ENCODE measurements at places on chromosomes 2 and 18.
A peak's percentile ranks its signal among the peaks of the same experiment; 100 is the strongest.

GRCh38 chr2:104685591-104685990 lies 168.3 kb upstream of the POU3F3 start:
- no peak for DNase-seq

GRCh38 chr2:105785095-105785847 lies 40.6 kb downstream of the NCK2 start:
- no peak for DNase-seq

GRCh38 chr2:9799011-9799596 lies 44.2 kb upstream of the TAF1B start:
- DNase-seq, result no peak

DNA sequence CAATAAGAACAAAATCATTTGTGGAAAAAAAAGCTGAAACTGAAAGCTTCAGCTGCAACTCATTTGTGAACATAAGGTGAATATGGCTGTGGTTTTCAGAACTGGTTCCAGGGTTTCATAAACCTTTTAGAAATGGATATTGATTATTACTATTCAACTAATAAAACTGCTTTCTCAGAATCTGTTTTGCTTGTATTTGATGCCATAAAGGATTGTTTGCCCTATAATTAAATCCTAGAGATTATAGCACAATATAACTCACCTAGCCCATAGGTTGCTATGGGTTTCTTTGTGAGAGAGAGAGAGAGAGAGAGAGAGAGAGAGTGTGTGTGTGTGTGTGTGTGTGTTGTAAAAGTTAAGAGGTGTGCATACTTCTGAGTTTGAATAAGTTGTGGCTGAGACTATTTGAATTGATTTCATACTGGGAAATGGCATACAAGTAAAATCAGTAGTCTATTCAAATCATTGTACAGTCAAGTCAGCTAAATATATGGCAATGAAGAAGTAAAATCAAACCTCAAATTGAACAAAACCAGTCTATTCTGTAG lies 339.2 kb downstream of the ARHGAP15 start:
- DNase-seq, result no peak

- no peak for DNase-seq
These were observed 7.6 kb downstream of the CYP26B1 start for GRCh38 chr2:72139874-72140620.

DNA sequence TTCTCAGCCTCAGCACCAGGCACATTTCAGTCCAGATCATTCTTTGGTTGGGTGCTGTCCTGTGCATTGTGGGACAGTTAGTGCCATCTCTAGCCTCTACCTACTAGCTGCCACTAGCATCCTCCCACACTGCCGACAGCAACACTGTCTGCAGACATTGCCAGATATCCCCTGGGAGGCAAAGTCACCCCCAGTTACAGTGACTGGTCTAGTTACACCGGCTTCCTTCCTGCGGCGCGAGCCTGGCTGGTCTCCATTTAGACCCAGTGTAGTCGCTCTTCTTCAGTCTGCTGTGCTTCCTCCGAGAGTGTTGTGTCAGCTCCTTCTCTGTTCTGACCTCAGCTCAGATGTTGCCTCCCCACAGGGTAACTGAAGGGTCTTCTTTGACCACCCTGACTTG lies 283.1 kb downstream of the PHLPP1 start:
- no peak for DNase-seq

GRCh38 chr2:190507135-190507534 lies 27.4 kb downstream of the NEMP2 start:
- DNase-seq, result no peak

- no peak for DNase-seq
These were observed 85.8 kb downstream of the PTGR3 start for GRCh38 chr18:75123113-75123512.

- no peak for DNase-seq
These were observed 1242.0 kb upstream of the ACVR2A start for GRCh38 chr2:146602856-146603255.

GRCh38 chr2:130393318-130393910 lies 37.6 kb downstream of the PTPN18 start:
- no peak for DNase-seq

DNA sequence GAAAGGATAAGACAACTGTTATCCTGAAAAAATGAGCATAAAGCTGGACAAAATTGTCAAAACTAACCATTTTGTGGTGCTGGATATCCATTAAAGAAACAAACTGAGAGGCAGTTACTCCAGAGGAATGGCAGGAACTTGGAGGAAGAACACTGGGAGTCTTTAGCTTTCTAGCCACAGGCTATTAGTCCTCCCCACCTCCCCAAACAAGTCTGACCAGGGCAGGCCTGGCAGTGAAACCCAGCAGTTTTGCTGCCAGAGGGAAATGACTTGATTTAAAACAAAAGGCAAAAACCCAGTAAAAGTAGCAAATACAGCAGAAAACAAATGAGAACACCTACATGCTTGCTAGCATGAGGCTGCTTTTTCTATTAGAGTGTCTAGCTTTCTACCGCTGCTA lies 34.9 kb downstream of the OSBPL1A start:
- no peak for DNase-seq

- no peak for DNase-seq
These were observed at the start of gene KLHL14 for GRCh38 chr18:32772581-32773381. Gene KLHL14 (minus strand): TSS chr18:32773023. CDS start chr18:32770591, 2,432 bp downstream.

DNA sequence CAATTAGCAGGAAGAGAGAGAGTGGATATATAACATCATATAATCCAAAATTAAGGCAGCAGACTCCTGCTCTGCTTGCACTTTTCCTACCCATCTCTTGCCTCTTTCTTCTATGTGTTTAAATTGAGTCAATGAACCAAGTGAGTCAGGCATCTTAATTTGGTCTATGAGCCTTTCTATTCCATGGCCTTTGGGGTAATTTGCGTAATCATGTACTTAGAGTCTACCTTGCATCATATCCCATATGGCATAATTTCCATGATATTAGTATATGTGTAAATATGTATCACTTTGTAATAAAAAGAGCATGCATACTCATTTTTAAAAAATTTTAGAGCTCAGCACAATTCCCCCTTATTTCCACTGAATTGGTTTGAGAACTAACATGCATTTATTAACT lies 555.2 kb downstream of the STK39 start:
- no peak for DNase-seq

DNA sequence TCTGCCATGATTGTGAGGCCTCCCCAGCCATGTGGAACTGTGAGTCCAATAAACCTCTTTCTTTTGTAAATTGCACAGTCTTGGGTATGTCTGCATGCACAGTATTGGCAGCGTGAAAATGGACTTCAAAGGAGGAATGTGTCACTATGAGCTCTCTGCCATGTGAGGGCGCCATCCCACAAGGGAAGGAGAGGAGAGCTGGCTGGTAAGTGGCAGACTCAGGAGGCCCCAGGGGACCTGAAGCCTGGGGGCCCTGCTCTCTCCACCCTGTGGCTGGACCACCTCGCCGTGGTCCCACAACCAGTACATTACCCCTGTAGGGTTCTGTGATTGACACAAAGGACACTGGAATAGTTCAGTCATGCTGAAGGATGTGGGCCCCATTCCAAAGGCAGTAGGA lies 122.1 kb downstream of the RPIA start:
- DNase-seq, result no peak

DNA sequence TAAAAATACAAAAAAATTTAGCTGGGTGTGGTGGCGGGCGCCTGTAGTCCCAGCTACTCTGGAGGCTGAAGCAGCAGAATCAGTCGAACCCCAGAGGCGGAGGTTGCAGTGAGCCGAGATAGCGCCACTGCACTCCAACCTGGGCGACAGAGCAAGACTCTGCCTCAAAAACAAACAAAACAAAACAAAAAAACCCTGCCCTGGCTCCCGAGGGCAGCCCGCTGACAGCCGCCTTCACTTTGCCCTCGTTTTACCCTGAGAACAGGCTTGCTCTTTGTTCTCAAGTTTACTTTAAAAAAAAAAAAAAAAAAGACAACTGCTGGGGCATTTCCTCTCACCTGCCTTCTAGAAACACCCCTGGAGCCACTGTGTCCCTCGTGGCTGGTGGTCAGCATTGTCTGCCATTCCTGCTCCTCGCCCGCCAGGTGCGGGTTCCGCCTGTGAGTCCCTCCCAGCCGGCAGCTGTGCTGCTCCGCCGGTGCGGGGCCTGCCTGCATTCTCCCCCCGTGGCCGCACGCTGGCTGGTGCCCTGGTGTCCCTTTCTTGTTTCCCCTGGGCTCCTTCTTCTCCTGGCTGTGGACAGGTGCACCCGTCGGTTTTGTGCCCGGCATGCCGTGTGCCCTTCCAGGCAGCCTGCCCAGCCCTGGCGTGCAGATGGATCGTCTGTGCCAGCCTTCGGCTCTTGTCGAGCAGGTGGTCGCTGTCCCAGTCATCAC lies 105.7 kb downstream of the USP40 start:
- no peak for DNase-seq

DNA sequence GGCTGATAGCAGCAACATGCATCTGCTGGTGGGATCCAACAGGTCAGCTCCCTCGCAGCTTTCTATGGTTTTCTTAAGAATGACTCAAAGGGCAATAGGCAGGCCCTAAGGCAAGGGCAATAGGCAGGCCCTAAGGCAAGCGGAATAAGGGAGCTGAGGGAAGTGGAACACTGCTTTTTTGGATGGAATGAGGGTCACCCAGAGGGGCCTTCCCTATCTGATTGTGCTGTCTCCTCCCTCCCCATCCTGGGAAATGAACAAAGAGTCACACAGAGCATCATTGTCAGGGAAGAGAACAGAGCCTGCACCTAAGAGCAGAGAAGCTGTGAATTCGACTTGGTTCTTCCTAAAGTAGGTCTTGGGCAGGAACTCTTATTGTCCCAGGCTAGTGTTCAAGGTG lies 43.3 kb upstream of the PTPRM start:
- no peak for DNase-seq

DNA sequence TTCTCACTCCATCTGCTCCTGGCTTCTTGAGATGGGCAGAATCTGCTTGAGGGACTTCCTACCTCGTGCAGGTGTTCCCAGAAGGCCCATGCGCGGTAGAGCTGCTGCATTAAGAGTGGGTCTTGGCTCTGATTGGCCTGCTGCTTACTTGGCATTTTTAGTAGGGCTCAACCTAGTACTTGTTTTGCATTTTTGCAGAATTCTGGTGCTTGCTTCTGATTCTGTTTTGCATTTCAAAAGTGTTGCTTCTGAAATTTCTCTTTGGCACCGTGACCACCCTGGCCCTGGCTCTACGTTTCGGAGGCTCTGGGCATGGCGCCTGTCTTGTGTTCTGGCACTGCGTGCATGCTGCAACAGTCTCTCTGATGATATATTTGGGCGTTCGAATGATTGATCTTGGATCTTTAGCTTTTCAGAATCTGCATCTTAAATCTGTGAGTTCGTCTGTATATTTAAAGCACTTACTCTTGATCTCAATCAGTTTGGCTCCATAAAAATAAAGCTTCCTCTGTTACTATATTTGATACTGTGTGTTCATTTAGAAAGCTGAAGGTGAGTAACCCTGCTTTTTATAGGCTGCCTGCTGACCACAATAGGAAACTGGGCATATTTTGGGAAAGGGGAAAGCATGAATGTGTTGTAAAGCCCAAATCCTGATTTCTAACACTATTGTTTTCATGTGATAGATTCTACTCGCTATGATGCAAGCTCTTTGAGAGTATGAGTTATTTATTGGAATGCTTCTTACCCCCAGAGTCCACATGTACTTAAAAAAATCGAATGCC lies 22.2 kb downstream of the EFR3B start:
- peak; percentile 50 for DNase-seq

DNA sequence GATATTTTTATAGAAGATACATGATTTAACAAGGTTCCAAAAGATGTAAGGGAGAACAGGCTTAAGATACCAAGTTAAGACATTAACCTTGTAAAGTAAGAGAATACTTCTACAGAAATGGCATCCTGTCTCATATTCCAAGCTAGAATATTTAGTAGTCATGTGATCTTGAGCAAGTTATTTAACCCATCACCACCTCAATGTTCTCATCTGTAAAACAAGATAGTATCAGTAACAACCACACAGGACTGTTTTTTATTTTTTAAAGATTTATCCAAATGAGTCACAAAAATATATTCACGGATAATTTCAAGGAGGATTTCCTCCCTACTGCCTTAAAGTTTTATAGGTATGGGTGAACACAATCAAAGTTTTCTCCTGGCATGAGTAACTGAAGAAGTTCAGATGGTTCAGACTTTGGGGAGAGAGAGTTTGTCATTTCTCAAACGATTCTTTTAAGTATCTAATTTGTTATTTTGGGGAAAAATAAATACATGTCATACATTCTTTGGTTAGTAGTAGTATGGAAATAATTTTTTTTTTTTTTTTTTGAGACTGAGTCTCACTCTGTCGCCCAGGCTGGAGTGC lies 25.9 kb downstream of the ROCK1 start:
- DNase-seq, result no peak

DNA sequence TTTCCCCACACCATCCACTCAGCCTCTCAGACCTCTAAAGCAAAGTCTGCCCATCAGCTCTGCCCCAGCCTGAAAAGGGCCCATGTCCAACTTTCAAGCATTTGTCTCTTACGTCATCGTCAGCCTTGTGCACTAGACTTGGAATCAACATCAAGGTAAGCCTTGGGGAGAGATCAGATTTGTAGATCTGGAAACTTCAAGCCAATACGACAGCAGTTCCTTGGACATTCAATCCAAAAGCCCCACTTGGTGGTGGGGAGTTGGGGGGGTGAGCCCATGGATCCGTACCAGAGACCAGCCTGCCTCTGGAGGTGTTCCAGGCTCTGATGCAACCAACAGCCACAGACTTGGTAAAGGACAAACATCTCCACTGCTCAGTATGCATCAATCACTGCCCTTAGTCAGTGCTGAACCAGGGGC lies 206.8 kb upstream of the MEIS1 start:
- DNase-seq, result no peak

DNA sequence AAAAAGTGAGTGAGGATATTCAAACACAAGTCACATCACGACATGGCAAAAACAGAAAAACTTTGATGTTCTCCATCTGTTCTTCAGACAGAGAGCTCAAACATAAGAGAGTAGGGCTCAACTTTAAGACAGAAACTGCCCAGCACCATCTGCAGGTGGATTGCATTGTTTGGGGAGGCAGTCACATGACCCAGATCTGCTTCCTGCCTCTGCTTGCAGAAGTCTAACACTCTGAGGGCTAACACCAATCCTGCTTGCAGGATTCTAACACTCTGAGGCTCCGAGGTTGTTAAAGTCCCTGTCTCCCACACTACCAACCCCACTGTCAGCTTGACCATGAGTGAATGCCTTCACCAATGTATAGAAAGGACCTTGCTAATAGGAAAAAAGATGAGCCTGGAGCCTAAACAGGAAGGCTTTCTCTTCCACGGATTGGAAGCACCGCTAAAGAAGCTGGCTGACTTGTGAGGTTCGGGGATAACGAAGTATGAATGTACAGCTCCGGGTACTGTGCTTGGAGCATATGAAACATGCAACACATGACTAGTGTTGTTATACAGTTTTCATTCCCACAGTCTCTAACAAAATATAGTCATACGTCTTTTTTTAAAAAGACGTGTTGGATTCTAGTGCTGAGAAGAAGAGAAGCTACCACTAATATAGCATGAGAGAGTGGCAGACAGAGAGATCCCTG lies 176.6 kb upstream of the CREB1 start:
- peak; percentile 49 for DNase-seq

DNA sequence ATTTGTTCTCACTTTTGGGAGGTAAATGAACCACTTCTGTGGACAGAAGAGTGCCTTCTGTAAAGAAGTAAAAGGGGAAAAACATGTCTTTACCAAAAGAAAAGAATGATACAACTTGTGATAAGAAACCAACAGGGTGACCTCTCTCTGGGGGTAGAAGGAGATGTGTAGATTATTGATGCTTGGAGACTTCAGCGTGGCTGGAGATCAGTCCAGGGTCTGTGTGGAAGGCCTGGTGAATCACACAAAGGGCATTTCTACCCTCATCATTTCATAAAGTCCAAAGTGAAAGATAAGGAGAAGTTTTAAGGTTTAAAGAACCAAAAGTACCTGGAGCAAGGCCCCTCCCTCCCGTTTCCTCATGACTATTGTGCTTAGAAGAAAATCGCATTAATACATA lies 142.5 kb downstream of the NCK2 start:
- no peak for DNase-seq

GRCh38 chr2:219951099-219951498 lies 323.7 kb downstream of the SLC4A3 start:
- no peak for DNase-seq
